ENCODE measurements at places on chromosomes 13 and 19. TPM values are rescaled to one million over a fixed set of nuclear protein-coding genes. Genes with fewer than 3 reads are reported as not detected.

Gene CCDC194
- total RNA-seq: 1.5 TPM

Gene KIR2DL4
- total RNA-seq: not detected

Gene ZNF726
- not detected for total RNA-seq

Gene TMEM221
- total RNA-seq: 3.5 TPM

- H3K27me3 ChIP-seq: no peaks in the 10 kb centered on the region
- no peak for DNase-seq
- H3K4me1 ChIP-seq: no peaks in the 10 kb centered on the region
- no peak overlapping the region for H3K27ac ChIP-seq
- no peak overlapping the region for H3K4me3 ChIP-seq
- H3K36me3 ChIP-seq: no peaks in the 10 kb centered on the region
Observed at GRCh38 chr13:31878955-31879354, 139.6 kb downstream of the RXFP2 start.

DNA sequence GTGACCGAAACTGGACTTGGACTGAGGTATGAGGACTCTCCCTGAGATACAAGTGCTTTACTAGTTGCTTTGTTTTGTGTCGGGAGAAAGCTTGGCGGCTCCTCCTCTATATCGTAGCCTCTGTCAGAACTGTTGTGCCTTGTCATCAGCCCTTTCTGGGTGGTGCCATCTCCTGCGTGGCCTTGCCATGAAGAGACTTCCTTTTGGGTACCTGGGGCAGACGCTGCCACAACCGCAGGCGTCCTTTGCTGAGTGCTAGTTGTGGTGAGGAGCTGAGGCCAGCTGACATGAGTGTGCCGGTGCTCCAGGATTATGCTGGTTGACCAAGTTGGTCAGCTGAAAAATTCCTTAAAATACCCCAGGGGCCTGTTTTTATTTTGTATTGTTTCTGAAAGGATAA lies 124.5 kb downstream of the AKAP11 start:
- H3K4me1 ChIP-seq: no peaks in the 10 kb centered on the region
- no peak overlapping the region for H3K4me3 ChIP-seq
- no peak for DNase-seq
- H3K27ac ChIP-seq: no peak overlapping the region
- H3K36me3 ChIP-seq: no peaks in the 10 kb centered on the region
- H3K27me3 ChIP-seq: no peaks in the 10 kb centered on the region

DNA sequence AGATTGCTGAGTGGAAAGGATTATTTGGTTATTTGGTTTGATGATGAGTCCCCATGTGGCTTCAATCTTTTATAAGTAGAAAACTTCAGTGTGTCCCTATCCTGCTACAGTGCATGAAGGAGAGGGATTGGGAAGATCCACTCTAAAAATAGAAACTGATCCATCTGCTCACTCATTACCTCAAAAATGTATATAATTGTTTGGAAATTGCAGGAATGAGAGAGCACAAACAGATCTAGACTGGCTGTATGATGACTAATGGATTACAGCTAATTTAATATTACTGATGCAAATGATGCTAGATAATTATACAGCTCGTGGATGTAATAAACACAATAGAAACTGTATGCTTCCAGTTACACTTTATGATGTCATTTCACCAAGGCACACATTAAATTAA lies 625.3 kb upstream of the PRR20A start:
- H3K36me3 ChIP-seq: no peaks in the 10 kb centered on the region
- no peak overlapping the region for H3K27ac ChIP-seq
- no peak for DNase-seq
- no peaks in the 10 kb centered on the region for H3K4me1 ChIP-seq
- no peak overlapping the region for H3K4me3 ChIP-seq
- no peaks in the 10 kb centered on the region for H3K27me3 ChIP-seq

DNA sequence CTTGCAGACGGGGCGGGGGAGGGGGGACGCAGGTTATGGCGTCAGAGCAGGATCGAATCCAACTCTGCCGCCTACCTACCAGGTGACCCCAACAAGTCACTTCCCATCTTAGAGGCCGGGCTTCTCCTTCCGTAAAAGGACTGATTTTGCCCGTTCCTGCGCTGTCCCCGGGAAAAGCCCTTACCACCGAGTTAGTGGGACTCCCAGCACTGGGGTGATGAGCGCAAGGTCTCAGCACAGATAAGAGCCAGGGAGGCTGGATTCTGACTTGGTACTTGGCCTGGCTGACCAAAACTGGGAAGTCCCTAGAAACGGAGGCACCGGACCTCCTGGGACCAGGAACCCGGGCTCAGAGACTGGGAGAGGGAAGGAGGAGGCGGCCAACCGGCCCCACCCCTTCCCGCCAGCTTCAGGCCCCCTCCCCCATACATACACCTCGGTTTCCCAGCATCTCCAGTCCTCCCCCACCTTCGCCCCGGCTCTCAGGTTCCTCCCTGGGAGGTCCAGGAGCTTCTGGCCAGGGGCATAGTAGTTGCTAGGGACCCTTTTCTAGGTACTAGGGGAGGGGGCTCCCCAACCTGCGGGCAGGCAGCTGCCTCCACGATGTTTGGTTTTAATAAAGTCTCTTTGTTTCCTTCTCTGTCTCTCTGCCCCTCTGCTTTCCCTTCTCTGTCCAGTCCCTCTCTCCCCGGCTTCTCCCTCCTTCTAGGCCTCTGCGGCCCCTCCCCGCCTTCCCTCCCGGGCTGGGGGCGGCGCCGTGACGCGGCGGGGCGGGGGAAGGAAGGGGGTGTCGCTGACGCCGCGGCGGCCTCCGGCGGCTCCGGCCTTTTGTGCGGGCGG lies at the start of gene GRAMD1A:
Gene GRAMD1A (plus strand): TSS at position 826 of the 840 bp plus-strand sequence. CDS start 156 bp downstream, outside the sequence.
- H3K27me3 ChIP-seq: no peaks in the 10 kb centered on the region
- no peaks in the 10 kb centered on the region for H3K4me1 ChIP-seq
- DNase-seq: peak; percentile 93
- peaks cover 5% of the 10 kb centered on the region for H3K36me3 ChIP-seq

DNA sequence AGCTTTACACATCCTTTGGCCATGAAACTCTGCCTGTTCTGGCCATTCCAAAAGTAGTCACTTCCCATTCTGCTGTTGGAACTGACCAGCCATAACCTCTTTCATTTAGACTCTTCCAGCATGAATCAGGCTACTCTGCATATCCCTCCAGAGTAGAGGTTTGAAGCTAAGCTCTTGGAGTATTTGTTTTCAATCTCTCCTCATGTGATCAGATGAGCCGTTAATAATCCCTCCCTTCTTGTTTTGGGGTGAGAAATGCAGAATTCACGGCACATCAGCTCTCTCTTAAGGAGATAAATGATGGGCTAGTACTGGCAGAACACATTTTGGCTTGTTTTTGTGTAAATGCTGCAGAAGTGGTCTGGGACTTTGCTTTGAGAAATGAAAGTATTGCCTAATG lies 519.9 kb downstream of the PCDH17 start:
- H3K27ac ChIP-seq: no peak overlapping the region
- H3K4me1 ChIP-seq: no peaks in the 10 kb centered on the region
- no peaks in the 10 kb centered on the region for H3K27me3 ChIP-seq

DNA sequence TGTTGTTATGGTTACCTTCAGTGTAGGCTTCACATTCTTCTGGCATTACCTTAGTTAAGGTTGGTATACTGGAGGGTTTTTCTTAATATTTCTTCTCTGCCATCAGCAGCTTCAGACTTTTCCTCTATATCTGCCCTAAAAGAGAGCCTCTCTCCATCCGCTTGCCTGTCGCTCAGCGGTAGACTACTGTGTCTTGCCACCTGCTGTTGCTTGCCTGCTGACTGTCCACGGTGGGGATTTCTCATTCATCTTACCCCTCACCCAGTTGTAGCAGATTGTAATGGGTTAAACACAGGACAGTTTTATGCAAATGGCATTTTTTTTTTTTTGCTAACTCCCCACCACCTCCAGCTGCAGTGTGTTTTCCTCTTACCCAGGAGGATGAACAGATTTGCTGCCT lies 577.2 kb downstream of the SLITRK5 start:
- H3K27me3 ChIP-seq: no peaks in the 10 kb centered on the region
- H3K27ac ChIP-seq: no peak overlapping the region
- no peaks in the 10 kb centered on the region for H3K36me3 ChIP-seq
- no peaks in the 10 kb centered on the region for H3K4me1 ChIP-seq

- H3K27me3 ChIP-seq: no peaks in the 10 kb centered on the region
- H3K27ac ChIP-seq: no peak overlapping the region
- DNase-seq: no peak
- H3K36me3 ChIP-seq: peaks cover 33% of the 10 kb centered on the region
- no peaks in the 10 kb centered on the region for H3K4me1 ChIP-seq
Observed at GRCh38 chr13:110517505-110518225, 43.9 kb downstream of the RAB20 start.

GRCh38 chr13:59880468-59880867 lies 283.3 kb downstream of the DIAPH3 start:
- H3K27ac ChIP-seq: no peak overlapping the region
- no peak overlapping the region for H3K4me3 ChIP-seq
- DNase-seq: no peak

DNA sequence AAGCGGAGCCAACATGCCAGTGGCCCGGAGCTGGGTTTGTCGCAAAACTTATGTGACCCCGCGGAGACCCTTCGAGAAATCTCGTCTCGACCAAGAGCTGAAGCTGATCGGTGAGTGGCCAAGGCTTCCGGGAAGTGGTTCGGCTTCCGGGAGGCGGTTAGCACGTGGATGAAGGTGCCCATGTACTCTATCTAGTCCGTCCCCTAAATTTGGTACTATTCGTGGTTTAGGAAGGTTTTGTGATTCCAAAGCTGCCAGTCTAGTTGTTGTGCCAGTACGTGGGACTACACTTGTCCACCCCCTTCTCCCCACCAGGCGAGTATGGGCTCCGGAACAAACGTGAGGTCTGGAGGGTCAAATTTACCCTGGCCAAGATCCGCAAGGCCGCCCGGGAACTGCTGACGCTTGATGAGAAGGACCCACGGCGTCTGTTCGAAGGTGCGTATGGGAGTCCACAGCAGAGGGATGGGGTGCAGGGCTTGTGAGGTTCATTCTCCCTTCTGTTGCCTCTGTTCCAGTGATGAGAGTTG lies 579 bp downstream of the RPS9 start:
- peaks cover 60% of the 10 kb centered on the region for H3K36me3 ChIP-seq
- H3K27ac ChIP-seq: peak overlapping the region; percentile 94
- DNase-seq: no peak
- peak overlapping the region; percentile 98 for H3K4me3 ChIP-seq

DNA sequence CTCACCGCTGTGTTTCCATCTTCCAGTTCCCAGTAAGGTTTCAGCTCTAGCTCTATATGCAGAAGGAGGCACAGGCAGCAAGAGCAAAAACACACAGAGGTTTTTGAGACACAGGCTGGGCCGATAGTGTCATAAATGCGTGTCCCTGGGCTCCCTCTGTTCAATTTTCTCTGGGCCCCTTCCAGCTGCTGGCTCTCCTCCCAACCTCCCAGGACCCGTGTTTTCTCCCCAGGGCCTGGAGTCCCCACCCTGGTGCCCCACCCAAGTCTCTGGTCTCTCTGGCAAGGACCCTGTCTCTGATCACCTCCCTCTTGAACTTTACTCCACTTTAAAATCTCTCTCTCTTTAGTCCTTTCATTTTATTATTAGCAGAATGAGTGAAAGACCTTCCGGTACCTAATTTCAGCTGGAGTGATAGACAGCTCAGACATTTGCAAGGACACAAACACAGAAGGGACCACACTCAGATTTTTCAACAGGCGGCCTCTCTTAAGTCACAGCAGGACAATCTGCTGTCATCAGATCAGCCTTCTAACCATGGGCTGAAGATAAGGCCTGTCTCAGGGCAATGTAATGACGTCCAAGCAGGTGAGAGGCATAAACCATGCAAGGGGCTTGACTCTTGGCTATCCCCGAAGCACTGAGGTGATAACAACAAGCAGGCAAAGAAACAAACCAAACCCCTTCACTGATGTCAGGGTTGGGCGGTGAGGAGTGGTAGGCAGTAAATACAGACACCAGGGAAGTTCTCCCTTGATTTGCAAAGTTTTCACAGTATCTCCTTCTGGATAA lies 190.0 kb upstream of the IRS2 start:
- no peak overlapping the region for H3K27ac ChIP-seq
- H3K36me3 ChIP-seq: no peaks in the 10 kb centered on the region
- H3K27me3 ChIP-seq: no peaks in the 10 kb centered on the region
- no peaks in the 10 kb centered on the region for H3K4me1 ChIP-seq
- H3K4me3 ChIP-seq: no peak overlapping the region

- no peaks in the 10 kb centered on the region for H3K27me3 ChIP-seq
- H3K4me1 ChIP-seq: no peaks in the 10 kb centered on the region
- DNase-seq: no peak
- no peak overlapping the region for H3K4me3 ChIP-seq
Observed at GRCh38 chr19:47781590-47782262, 3.2 kb downstream of the SELENOW start.

DNA sequence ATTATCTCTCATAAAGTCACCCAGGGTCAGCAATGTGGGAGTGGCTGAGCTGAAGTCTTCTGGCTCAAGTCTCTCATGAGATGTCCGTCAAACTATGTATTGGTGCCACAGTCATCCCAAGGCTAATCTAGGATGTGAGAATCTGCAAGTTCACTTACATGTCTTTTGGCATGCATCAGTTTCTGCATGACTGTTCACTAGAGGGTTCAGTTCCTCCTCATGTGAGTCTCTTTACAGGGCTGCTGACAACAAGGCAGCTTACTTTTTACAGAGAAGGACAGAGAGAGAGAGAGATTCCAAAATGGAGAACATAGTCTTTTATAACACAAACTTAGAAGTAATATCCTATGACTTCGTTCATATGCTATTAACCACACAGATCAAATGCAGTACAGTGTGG lies 328.8 kb upstream of the SLITRK1 start:
- H3K36me3 ChIP-seq: no peaks in the 10 kb centered on the region
- H3K4me3 ChIP-seq: no peak overlapping the region
- H3K27me3 ChIP-seq: no peaks in the 10 kb centered on the region
- no peaks in the 10 kb centered on the region for H3K4me1 ChIP-seq
- DNase-seq: no peak
- H3K27ac ChIP-seq: no peak overlapping the region

DNA sequence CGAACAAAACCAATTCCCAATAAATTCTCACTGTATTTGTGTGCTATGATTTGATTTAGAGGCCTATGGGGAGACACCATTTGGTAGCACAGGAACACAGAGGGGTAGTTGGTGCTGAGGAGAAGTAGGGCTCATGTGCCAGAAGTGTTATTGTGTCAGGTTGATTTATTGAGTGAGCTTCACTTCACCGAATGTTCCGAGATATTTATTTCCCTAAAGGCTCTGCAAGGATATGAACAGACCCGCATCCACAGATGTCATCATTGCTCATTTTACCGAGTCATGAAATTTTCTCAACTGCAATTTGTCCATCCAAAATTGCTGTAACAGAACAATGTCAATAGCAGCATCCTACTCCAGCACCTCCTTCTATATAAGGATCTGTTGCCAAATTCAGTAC lies 69.5 kb downstream of the DACH1 start:
- no peaks in the 10 kb centered on the region for H3K36me3 ChIP-seq
- DNase-seq: no peak
- H3K4me1 ChIP-seq: no peaks in the 10 kb centered on the region
- no peak overlapping the region for H3K27ac ChIP-seq

DNA sequence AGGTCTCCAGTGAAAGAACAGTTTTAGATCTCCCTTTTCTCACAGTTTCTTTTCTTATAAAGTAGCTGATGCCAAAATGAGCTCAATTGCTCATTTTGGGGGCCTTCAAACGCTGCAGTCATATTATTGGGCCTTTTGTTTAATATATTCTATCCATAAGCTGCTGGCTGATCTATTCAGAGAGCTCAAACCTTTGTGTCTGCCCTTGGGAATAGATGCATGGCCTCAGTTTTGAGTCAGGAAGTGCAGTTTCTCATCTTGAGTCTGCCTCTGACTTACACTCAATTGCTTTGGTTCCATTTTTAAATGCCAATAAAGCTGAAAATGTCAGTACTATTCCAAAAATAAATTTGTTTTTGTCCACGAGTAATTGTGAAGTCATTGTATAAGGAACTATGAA lies 468.9 kb downstream of the KLF12 start:
- DNase-seq: no peak
- H3K27me3 ChIP-seq: no peaks in the 10 kb centered on the region
- no peak overlapping the region for H3K4me3 ChIP-seq
- no peaks in the 10 kb centered on the region for H3K4me1 ChIP-seq
- H3K27ac ChIP-seq: no peak overlapping the region
- H3K36me3 ChIP-seq: no peaks in the 10 kb centered on the region

All from endodermal cell (in vitro differentiated cells).